ENCODE measurements at places on chromosomes 7 and 10.

DNA sequence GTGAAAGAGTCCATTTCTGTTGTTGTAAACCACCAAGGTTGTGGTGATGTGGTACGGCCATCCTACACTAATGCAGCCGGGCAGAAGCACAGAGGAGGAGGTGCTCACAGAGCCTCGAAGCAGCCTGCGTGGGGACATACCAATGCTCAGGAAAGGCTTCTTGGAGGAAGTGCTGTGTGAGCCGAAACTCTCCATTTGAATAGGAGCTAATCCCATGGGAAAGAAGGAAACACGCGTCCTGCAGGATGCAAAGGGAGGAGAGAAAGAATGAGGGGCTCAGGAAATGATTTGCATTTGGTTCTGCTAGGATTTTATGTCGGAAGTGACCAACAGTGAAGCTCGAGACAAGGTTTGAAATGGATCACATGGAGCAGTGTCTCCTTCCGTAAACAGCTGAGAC lies 477.9 kb upstream of the ANKRD30A start:
- no peak for DNase-seq

GRCh38 chr10:70582793-70583668 lies 19.5 kb downstream of the PRF1 start:
- no peak for DNase-seq

DNA sequence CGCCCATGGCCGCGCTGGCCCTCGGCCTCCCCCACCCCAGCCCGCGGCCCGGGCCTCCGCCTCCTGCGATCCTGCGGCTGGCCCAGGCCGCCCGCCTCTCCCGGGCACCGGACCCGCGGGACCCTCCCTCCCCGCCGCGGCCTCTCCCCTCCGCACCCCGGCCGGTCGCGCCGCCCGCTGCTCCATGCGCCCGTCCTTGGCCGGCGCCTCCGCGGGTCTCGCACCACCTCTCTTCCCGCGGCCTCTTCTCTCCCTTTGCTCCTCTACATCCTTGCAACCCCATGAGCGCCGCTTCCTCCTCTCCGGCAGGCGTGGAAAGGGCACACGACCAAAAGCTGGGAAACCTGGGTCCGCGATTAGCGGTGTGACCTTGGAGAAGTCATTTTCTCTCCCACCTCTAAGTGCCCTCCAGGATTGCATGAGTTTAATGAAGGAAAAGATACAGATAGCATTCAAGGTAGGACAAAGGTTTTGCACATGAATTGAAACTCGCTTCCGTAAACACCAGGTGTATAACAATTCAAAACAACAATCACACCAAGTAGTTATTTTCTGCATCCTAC lies 448 bp upstream of the SRPK2 start:
- no peak for DNase-seq

GRCh38 chr10:129694691-129695243 lies 227.7 kb downstream of the MGMT start:
- peak; percentile 4 for DNase-seq

GRCh38 chr10:123884907-123885381 lies 6.7 kb downstream of the CPXM2 start:
- no peak for DNase-seq

GRCh38 chr10:32692174-32692573 lies 246.2 kb downstream of the CCDC7 start:
- peak; percentile 56 for DNase-seq

GRCh38 chr7:35848725-35849124 lies 47.9 kb downstream of the SEPTIN7 start:
- no peak for DNase-seq

DNA sequence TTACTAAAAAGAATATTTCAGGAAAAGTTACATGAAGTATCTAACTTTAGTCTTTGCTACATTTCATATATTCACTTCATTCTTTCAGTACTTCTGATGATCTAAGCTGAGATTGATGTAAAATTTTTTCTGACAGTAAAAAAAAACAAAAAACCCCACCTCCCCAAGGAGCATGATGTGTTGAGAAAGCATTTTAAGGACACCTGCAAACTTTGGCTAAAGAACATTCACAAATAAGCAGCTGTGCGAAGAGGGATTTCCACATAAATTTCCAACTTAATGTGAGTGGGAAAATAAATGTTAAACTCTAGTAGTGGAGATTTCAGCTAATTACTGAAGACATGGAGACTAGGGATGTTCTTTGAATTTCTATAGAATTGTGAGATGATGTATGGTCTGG lies 35.5 kb downstream of the DLD start:
- DNase-seq = no peak

- no peak for DNase-seq
These were observed 32.4 kb downstream of the CXCL12 start for GRCh38 chr10:44352316-44353127.

DNA sequence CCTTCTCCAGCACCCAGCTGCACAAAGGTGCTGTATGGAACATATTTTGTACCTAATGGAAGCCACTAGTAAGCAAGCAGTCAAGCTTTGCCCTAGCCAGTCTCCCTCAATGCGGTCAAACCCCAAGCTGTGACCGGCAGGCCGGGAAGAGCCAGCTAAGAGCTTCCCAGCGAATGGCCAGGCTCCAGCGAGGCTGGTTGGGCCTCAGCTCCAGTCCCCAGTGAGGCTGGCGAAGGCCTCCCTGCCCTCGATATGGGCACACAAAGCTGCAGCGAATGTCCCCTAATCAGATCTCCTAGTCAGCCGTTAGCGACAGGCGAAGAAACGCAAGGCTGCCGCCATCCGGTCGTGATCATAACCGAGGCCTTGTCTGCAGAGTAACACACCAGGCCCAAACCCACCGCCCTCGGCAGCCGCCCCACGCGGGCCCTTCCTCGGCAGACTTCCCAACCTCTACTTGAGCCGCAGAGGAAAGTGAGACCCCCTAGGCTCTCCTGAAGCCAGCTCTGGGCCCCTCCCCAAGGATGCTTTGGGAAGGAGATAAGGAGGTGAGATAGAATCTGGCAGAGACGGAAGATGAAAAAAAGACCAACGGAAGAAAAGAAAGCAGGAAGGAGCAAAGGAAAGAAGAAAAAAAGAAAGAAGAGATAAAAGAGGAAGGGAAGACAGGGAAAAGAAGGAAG lies 3.1 kb upstream of the HOXA9 start:
- no peak for DNase-seq

- no peak for DNase-seq
These were observed 51.2 kb upstream of the KMT2E start for GRCh38 chr7:104962781-104963180.
